Activated CD8-positive, alpha-beta memory T cell treated with anti-CD3 and anti-CD28 coated beads for 4 hours (primary cell): ENCODE measurements at places on chromosomes 6 and 20.

DNA sequence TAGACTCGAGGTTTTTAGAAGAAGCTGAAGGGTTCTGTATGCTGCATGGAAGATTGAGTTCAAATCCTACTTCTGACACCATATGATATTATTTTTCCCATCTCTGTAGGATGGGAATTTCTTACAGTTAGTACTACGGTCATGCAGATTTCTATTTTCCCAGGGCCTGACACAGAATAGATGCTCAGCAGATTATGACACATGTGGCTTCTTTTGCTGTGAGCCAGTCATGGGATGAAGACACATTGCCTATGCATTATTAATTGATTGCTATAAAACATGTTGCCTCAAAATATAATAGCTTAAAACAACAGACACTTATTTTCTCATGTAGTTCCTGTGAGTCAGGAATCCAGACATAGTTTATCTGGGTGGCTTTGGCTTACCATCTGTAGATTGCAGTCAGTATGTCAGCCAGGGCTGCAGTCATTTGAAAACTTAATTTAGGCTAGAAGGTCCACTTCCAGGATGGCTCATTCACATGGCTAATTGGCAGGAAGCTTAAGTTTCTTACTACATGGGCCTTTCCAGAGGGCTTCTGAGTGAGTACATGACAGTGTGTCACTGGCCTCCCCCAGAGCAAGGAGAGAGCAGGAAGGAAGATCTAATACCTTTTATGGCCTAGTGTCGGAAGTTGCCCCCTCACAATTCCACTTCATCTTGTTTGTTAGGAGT is 29.5 kb downstream of the TOP1 start:
- no peak for DNase-seq

GRCh38 chr20:17655865-17656479 is 26.1 kb downstream of the RRBP1 start:
- no peak for DNase-seq

GRCh38 chr6:144481527-144481926 is 196.4 kb downstream of the UTRN start:
- DNase-seq, result no peak

- no peak for DNase-seq
Measured at GRCh38 chr6:116616737-116617053, 416 bp downstream of the RSPH4A start.
